Peyer's patch (tissue), 4 donors: ENCODE measurements at places on chromosomes 12 and 14. TPM values are rescaled to one million over a fixed set of nuclear protein-coding genes. Genes with fewer than 3 reads are reported as not detected.

GRCh38 chr12:132341318-132342050, 12.1 kb upstream of the GALNT9 start:
- no peak for DNase-seq

- no peak for DNase-seq
These were observed 413 bp upstream of the ALX1 start for GRCh38 chr12:85279449-85280164.

LPAR5 gene
- total RNA-seq, result 26.7 TPM

DNA sequence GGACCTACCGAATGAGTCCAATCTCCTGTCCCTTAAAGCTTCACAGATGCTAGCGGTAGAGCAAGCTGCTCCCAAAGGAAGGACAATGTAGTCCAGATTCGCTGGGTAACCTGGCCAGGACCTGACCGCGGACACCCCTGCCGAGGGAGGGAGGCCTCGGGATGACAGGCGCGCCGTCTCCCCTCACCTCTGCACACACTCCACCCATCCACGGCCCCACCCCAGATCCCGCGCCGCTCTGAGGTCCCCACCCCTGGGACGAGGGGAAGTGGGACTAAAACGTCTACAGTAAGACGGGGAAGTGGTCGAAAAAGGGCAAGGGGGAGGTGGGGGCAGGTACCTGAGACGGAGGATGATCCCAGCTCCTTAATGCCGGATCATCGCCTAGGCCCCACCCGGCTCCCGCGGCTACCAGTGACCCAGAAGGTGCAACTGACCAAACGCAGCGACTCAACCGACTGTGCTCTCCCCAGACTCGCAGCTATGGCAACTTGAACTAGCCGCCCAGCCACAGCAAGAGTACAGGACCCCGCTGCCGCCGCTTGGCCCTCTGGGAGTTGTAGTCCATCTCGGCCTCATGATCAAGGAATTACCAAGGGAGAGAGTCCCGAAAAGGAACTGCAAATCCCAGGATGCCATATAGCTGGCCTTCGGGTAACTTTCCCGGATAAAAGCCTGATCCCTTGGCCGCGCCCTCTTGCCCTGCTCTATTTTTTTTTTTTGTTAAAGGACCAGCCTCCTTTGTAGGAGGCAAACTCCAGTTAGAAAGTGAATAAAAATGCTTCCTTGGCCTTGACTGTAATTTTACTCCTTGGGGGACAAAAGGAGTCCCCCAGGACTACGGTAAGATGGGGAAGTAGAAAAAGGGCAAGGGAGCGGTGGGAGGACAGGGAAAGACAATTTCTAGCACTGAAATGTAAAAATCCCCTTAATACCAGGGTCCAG, at the start of gene CEP128:
Gene CEP128, minus strand, starts transcription at position 498 of the 945 bp plus-strand sequence.
- peak; percentile 93 for DNase-seq

GRCh38 chr14:101025131-101025530, 121.6 kb upstream of the RTL1 start:
- DNase-seq, result peak; percentile 12

DNA sequence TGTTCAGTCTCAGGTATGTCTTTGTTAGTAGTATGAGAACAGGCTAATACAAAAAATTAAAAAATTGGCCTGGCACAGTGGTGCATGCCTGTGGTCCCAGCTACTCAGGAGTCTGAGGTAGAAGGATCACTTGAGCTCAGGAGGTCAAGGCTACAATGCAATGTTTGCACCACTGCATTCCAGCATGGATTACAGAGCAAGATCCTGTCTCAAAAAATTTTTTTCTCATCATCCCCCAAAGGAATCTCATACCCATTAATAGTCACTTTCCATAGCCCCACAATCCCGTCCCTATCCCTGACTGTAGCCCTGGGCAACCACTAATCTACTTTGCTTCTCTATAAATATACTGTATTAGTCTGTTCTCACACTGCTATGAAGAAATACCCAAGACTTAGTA, 57.8 kb downstream of the TTC8 start:
- DNase-seq, result no peak

DNA sequence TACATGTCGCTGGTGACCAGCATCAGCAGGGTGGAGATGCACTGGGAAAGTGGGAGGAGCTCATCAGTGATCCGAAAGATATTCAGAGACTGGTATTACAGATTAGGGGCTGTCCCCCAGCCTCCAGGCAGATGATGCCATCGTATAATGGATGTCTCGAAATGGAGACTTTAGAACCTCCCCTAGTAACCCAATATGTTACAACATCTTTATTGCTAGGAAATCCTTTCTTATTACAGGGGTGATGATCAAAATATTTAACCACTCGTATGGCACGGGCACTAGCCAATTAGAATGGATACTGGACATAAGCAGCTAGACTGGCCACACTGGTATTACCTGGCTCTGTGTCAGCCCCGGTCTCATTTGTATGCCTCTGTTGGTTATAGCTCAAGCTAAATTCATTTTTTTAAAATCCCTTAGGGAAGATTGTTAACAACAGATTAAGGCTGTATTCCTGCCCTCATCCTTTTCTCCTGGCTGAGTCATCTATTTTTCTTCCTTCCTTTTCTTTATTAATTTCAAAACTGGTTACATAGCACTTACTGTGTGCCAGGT, 10.8 kb upstream of the CEBPE start:
- DNase-seq, result no peak

- no peak for DNase-seq
These were observed 7.0 kb downstream of the MLXIP start for GRCh38 chr12:122085591-122085990.

DNA sequence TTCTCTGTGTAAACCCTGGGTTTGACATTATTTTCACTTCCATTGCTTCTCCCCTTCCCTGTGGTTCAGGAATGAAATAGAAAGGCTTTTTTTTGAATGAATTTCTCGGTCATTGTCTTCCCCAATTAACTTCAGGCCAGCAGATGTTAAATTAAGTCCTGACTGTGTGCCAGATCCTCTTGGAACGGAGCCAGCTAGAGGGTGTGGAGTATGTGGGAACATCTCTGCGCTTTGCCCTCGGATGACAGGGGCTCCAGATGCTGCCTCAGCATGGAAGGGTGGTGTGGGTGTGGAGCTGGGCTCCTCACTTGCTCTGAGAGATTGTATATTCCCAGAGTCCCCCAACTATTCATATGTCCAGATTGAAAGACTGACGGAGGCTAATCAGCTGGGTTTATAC, 13.1 kb downstream of the KRT85 start:
- DNase-seq, result peak; percentile 41

TSPAN11 gene
- total RNA-seq, result 1.3 TPM

GRCh38 chr12:92539976-92540781, 162.6 kb upstream of the PLEKHG7 start:
- DNase-seq, result no peak

GRCh38 chr12:23555825-23556207, 393.7 kb downstream of the SOX5 start:
- no peak for DNase-seq

- DNase-seq, result no peak
These were observed 443.9 kb downstream of the TMEM132D start for GRCh38 chr12:129459886-129460285.

ACTR6 gene
- total RNA-seq, result 21.5 TPM

DNA sequence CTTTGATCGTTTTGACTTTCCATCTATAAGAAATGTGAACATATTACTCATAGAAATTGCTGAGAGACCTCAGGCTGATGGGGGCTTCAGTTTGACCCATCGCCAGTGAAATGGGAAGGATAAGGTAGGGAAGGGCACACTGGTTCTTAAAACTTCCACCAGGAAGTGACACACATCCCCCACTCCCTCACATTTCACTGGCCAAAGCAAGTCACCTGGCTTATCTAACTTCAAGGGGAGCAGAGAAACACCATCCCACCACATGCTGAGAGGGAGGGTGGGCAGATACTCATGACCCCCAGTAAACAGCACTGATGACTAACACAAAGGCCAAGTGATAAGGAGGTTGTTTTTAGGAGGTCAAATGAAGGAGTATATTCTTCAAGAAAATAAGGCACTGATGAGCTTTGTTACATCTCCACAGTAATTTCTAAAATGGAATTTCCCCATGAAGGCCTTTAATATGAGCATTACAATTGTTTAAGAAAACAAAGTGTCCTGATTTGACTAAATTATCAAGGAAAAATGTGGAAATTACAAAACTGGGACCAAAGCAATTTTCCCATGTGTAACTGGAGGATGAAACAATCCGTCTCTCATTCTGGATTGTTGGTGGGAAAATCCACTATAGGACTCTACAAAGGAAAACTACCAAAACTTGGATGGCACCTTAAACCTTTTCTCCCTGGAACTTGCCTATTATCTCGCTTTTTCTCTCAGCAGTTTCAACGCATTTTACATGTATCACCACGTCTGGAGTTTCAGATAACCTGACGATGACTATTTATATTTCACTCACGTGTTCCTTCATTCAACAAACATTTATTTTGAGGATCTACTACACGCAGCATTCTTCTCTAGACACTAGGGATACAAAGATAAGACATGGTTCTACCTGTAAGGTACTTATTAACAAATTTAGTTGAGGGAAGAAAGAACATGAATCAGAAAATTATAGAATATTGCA, 91.8 kb upstream of the EEA1 start:
- no peak for DNase-seq

- no peak for DNase-seq
These were observed 129.6 kb downstream of the EMP1 start for GRCh38 chr12:13326076-13326475.

- DNase-seq, result no peak
These were observed 24.6 kb upstream of the NUDT14 start for GRCh38 chr14:105205673-105206208.

- no peak for DNase-seq
These were observed 15.7 kb upstream of the SLC10A1 start for GRCh38 chr14:69812711-69813110.

CISTR gene
- total RNA-seq, result not detected

STAC3 gene
- total RNA-seq, result 2.5 TPM

DNA sequence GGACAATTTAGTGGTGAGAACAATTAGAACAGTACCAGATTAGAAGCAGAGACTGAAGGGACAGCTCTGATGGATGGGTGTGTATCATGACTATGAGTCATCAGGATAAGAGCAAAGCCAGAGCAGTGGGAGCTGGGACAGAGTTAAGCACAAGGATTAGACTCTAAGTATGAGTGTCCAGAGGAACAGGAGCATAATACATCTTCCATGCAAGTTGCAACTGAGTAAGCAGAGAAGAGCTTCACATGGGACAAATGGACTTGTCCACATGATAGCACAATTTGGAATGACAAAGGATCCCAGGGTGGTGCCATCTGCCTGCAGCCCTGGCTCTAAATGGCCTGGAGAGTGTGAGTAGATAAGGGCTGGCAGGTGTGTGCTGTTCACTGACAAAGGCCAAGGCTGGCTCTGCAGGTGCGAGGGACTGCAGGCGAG, 226.4 kb upstream of the CAND1 start:
- DNase-seq, result no peak

GRCh38 chr12:77070800-77071449, 5.6 kb upstream of the E2F7 start:
- no peak for DNase-seq

- DNase-seq, result no peak
These were observed 1.0 kb upstream of the EML1 start for GRCh38 chr14:99792210-99792535.

GRCh38 chr12:118035190-118036041, 18.9 kb downstream of the RFC5 start:
- DNase-seq, result no peak

CD4 gene
- 9.1 TPM for total RNA-seq

DNA sequence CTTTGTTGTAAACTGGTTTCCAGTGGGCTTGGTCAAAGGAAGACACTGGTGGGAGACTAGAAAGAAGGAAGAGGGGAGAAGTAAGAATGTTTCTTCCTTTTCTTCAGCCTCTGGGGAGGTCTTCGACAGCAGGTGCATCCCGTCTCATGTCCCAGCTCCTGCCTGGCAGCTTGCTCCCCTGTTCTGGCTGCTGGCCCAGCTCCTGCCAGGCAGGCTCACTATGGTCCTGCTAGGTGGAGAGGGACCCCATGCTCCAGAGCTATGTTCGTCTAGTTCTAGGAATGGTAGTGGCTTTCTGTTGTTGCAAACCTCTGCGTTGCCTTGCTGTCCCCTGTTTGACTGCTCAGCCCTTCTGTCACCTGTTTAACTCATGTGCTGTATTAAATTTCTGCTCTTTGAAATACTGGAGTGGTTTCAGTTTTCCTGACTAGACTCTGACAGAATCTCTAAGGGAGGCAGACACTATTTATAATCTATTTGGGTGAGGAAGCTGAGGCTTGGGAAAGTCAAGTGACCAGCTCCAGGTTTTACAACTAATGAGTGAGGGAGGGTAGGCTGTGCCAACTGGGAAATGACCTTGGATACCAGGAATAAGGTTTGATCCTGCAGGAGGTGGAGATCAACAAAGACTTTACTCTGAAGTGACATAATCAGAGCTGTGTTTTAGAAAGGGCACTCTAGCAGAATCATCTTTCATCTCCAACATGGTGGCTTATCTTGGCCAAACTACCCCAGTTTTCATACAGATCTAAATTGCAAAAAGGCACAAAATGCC, 94.7 kb upstream of the DDHD1 start:
- no peak for DNase-seq

GRCh38 chr14:99986396-99986795, 78.8 kb upstream of the EVL start:
- DNase-seq, result no peak

GRCh38 chr14:68714991-68715924, 77.6 kb downstream of the ZFP36L1 start:
- DNase-seq, result no peak

DNA sequence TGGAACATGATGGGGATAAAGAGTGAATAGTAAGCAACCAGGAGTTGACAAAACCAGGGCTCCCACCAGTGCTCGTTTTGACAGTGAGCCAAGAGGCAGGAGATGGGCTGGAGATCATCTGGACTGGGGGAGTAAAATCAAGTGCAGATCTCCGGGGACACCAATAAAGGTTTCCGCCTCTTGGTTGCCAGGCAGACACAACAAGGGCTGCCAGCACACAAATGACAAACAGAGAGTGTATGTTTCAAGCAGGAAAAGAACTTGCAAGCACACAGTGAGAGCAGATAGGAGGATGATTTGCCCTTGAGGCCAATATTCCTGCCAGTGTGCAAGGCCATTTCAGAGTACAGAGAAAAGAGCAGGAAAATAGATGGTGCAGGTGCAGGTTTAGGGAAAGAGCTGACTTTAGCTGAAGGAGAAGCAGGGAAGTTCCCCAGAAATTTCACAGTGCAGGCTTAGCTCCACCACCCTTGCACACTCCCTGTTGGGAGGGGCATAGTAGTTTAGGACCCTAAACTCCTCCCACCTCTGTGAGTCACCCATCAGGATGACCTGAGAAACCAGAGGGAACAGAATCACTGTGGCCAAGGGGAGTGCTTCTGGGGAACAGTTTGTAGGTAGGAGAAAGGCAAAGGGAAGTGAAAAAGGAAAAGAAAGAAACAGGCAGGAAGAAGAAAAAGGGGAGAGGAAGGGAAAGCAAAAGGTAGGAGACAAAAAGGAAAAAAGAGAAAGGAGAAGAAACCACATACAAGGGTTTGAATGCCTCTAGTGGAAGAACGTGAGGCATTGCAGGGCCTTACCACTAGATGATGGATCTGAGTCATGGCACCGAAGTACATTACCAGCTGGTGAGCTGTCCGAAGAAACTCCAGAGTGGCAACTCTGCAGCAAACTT, 404.4 kb downstream of the SLC6A15 start:
- no peak for DNase-seq

DNA sequence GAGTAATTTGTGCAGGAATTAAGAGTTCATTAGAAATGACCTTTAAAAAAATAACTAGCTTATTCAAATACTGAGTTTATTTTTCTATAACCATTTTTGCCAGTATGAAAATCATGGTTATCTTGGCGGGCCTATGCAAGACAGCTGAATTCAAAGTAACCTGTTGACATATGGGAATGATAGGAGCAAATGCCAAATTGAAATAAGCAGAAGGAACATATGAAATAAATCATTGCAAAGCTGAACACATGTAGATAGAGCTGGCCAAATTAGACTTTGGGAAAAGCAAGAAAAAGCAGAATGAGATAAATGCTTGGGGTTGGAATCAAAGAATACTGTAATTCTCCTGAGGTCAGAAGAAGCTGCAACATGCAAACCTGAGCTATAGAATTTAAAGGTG, 372.5 kb downstream of the ADAMTS20 start:
- no peak for DNase-seq
